ENCODE measurements at places on chromosomes 11 and 22.

GRCh38 chr11:91947215-91947820 is 277.3 kb upstream of the FAT3 start:
- no peak for DNase-seq

DNA sequence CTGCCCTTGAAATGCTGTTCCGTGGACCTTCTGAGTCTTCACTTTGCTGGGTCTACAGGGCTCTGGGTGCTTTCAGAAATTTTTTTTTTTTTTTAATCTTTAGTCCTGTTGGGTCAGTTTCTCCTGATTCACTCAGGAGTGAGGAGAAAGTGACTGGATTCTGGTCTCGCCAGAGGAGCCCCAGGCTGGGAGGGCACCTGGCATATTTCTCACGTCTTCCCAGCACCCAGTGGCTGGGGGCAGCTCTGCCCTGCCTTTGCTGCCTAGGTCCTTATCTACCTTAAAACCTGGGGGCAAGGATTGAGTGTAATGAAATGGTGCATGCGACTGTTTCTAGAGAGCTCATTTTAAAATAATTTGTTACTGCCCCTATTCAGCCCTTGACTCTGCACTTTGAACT is 23.3 kb downstream of the SAMM50 start:
- DNase-seq, result no peak

GRCh38 chr22:30731658-30732057 is 37.0 kb downstream of the OSBP2 start:
- DNase-seq, result no peak

DNA sequence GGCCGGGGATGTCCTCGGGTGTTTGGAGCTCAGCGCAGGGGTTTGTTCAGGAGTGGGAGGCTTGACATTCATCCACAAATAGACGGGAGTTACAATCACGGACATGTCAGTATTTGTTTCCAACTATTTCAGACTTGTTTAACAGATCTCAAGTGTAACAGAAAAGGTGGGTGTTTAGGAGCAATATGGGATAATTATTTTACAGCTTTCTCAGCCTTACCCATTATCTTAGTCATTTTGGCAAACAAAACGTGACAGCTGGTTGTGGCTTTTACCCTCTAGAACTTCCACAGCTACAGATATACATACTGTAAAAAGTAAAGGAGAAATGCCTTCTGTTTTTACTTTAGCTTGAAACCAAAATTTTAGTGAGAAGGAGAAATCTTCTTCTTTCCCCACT is 178.7 kb upstream of the TMEM45B start:
- DNase-seq, result no peak

DNA sequence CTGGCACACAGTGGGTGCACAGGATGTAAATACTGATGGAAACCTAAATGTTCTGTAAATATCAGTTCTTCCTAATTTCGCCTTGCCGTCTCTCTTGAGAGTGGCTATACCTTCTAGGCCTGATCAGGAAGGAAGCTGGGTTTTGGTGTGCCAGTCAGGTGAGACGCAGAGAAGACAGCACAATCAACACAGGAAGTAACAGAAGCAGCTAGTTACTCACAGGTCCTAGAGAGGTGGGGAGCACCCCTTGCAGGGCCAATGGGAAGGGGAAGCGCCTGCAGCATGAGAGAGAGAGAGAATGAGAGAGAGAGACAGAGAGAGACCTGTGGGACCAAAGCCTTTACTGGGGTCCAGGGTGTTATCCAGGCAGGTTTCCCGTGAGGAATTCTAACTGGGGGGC is 80.8 kb downstream of the FBLN1 start:
- no peak for DNase-seq

GRCh38 chr11:2270322-2271076 is at the start of gene ASCL2:
TSS of gene ASCL2 (minus strand) at chr11:2270588. CDS start at chr11:2270332, 256 bp downstream.
- DNase-seq, result no peak

GRCh38 chr11:26974069-26974783 is 19.7 kb upstream of the FIBIN start:
- DNase-seq, result no peak

DNA sequence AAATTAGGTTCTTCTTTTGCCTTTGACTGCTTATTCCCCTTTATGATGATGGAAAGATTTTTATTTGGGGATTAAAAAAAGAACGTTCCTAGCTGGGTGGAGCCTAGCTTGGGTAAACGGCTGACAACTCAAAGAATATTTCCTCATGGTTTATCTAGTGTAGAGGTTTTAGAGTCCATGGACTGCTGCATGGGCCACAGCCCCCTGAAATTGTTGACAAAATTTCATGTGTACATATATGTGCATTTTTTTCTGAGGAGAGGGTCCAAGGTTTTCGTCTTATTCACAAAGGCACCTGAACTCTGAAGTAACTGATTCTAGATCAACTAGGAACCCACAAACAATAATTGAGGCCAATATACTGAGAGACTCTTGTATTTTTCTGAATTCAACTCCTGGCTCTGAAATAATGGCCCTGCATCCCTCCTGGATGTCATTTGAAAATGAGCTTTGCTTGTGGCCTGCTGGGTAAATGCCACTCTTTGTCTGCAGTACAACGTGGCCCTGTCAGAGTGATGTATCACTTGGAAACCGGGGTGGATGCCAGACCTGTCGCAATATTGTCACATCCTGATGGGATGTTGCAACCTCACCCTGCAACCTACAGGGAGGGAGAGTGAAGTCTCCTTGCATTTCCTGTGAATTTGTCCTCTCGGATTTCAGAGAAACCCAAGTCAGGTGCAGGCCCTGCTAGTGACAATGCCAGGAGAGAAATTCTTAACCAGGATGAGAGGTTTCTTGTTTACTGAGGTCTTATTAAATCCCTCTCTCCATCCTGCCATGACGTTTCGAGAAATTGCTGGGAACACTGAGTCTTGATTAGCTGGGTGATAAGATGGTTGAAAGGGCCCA is 33.8 kb downstream of the EHF start:
- no peak for DNase-seq

DNA sequence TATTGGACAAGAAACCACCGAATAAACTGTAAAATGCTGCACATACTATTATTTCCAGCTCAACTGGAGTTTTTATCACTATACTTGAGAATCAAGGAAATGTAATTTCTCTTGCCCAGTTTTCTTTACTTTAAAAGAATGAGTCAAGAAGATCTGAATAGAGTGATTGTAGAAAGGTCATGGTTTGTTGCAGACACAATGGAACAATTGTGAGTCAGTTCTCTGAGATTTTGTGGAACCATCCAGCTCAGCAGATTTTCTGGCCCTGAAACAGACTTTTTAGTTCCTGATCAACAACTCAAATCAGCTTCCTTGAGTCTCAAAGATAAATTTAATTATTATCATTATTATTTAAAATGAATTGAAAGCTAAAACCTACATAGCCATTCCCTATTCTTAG is 1.3 kb downstream of the TCN1 start:
- no peak for DNase-seq

GRCh38 chr11:117606790-117607189 is 190.2 kb downstream of the DSCAML1 start:
- DNase-seq, result no peak

- DNase-seq, result no peak
Measured at GRCh38 chr11:23684701-23685100, 812.2 kb upstream of the LUZP2 start.

DNA sequence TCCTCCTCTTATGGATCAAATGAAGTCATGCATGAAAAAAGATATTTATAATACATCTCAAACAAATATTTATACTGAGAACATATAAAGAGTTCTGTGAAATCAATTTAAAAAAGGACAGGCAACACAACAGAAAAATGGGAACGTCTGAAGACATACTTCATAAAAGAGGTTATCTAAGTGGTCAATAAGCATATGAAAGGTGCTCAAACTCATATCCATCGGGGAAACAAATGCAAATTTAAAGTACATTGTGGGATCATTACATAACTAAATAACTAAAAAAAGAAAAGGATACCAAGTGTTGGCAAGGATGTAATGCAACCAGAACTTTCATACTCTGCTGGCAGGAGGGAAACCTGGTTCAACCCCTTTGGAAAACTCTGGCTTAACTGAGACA is 22.3 kb downstream of the TPST2 start:
- no peak for DNase-seq

GRCh38 chr11:113035708-113036107 is 74.5 kb downstream of the NCAM1 start:
- no peak for DNase-seq

DNA sequence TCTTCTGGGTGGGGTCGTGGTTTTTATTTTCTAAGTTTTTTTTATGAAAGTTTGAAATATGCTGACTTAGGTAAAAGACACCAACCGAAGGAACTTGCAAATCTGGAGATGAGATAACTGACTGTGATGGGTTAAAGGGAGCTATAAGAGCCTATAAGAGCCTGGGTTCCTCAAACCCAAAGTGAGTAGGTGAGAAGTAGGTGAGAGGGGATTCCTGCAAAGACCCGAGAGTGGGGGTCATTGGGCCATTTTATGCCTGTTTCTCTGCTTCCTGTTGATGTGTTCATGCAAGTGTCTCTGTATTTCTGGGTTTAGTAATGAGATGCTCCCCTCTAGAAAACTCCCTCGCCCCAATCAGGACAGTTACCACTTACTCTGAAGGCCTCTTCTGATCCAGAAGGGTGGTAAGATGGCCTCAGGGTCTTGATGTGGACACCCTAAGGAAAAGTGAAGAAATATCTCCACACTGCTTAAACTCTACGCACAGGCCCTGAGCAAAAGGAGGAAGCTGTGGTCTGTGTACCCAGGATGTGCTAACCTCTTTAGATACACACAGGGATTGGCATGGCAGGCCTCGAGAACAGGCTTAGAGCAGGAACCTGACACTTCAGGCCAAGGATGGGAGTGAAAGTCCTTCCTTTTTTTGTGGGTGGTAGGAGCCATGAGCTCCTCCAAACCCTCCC is 1.8 kb downstream of the FLI1 start:
- no peak for DNase-seq

- peak; percentile 32 for DNase-seq
Measured at GRCh38 chr11:70568035-70568813, 169.9 kb downstream of the CTTN start.

DNA sequence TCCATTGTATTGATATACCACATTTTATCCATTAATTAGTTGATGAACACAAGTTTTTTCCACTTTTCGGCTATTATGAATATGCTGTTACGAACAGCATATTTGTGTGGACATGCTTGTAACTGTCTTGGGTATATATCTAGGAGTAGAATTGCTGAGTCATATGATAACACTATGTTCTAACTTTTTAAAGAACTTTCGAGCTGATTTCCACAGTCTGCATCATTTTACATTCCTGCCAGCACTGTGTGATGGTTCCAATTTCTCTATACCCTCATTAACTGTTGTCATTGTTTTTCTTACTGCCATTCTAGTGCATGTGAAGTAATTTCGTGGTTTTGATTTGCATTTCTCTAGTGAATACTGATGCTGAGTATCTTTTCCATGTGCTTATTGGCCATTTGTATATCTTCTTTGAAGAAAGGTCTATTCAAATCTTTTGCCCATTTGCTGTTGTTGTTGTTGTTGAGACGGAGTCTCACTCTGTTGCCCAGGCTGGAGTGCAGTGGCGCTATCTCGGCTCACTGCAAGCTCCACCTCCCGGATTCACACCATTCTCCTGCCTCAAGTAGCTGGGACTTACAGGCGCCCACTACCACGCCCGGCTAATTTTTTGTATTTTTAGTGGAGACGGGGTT is 7.4 kb upstream of the RCE1 start:
- DNase-seq, result no peak

DNA sequence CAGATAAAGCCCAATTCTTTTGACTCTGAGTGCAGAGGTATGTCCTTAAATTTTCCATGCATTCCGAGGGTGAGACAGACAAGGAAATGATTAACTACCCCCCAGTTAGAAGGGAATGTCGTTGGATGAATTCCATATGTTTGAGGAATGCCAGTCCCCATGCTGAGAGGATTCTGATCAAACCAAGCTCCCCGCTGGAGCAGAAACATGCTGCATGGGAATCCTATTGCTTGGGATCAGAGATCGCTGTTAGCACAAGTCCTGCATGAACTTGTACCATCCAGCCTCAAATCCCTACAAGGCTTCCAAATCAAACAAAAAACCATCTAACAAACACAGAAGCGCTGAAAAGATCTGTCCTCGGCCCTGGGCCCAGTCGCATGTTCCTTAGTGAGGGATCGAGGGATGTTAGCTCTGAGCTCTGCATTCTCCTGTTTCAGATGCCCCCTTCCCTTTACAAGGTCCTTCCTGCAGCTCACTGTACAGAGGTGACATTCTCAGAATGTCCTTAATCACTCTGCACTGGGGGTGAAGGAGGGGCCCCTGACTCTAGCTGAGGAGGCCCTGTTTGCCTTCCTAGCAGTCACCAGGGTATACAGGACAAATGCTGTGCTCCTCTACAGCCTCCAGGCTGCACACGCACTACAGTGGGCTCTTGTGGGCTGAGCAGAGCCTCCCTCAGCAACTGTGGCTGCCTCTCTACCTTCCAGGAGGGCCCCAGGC is 353.4 kb downstream of the TENM4 start:
- peak; percentile 68 for DNase-seq

- no peak for DNase-seq
Measured at GRCh38 chr11:15547685-15548084, 433.0 kb downstream of the INSC start.

DNA sequence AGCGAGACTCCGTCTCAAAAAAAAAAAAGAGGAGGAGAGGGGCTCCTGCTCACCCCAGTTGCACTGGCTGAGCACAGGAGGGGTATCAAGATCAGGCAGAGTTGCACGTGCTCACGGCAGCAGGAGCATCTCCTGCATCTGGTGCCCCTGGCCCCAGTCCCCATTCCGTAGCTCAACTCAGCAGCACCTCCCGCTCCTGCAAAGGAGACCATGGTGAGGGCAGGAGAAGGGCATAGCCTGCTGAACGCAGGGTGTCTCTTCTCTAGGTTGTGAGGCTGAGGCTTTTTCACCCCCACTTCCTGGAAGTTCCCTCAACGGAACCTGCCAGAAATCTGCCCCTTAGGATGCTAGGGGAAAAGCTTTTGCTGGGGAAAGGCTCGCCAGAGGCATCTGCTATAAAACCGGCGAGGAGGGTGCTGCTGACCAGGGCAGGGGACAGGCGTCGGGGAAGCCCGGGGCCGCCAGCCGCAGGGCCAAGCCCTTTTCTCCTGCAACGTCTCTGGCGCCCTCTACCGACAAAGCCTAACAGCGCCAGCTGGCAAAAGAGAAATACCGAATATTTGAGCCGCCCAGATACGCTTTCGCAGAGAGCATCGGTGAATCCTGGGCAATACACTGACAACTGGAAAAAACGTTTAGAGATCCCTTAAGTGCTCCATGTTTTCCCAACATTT is 1.0 kb upstream of the PPP6R2 start:
- peak; percentile 73 for DNase-seq

DNA sequence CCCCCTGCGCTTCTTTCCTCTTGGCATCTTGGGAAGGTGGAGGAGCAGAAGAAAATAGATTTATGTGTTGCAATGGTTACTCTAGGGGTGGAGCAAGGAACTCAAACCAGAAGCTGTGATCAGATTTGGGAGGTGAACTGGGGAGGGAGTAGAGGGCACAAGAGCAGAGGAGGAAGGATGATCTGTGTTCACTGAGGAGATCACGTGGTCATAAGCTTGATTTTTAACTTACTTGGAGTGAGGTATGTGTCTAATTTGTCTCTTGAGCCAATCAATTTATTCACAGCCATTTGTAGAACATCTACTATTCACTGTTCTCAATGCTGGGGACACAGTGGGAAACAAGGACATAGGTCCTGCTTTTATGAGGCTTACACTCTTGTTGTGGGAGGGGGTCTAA is 24.8 kb upstream of the CD82 start:
- DNase-seq, result no peak
